Bone marrow (tissue), 2 donors: ENCODE measurements at places on chromosomes 1 and 21.

GRCh38 chr1:6180707-6181311 is 688 bp upstream of the CHD5 start:
- no peak for DNase-seq

DNA sequence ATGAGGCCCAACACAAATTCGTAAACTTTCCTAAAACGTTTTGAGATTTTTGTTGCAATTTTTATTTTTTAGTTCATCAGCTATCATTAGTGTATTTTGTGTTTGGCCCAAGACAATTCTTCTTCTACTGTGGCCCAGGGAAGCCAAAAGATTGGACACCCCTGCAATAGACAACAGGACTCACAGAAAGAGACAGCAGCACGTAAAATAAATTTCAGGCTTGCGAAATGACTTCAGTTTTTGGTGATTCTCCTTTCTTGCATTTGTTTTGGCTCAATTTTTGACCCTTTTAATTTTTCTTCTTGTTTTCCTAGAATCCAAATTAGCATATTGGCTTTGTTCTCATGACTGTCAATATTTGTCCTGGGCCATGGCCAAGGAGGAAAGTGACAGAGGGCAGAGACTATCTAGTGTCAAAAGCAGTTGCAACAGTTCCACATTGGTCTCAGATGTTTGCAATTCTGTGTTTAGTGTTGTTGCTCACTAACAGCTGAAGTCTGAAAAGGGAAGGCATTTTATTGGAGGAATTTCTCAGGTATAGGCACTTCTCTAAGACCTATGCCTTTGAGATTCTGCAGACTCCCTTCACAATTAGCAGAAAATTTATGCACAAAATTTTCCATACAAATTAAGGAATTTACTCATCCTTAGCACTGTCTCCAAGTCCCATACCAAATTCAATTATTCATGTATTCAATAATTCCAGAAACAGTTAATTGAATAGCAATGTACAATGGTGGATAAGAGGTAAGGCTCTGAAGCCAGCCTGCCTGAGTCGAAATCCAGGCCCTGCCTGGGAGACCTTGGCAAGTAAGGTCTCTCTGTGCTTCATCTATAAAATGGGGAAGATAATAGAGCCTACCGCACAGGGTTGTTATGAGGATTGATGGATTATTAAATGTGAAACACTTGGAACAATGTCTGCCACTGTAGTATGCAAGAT is 160.9 kb upstream of the IVNS1ABP start:
- DNase-seq = no peak

GRCh38 chr1:226723657-226724532 is 15.2 kb downstream of the ITPKB start:
- no peak for DNase-seq

GRCh38 chr1:21655748-21656147 is 13.4 kb downstream of the RAP1GAP start:
- DNase-seq = no peak

- DNase-seq = no peak
Measured at GRCh38 chr21:18529254-18529653, 125.7 kb upstream of the TMPRSS15 start.

DNA sequence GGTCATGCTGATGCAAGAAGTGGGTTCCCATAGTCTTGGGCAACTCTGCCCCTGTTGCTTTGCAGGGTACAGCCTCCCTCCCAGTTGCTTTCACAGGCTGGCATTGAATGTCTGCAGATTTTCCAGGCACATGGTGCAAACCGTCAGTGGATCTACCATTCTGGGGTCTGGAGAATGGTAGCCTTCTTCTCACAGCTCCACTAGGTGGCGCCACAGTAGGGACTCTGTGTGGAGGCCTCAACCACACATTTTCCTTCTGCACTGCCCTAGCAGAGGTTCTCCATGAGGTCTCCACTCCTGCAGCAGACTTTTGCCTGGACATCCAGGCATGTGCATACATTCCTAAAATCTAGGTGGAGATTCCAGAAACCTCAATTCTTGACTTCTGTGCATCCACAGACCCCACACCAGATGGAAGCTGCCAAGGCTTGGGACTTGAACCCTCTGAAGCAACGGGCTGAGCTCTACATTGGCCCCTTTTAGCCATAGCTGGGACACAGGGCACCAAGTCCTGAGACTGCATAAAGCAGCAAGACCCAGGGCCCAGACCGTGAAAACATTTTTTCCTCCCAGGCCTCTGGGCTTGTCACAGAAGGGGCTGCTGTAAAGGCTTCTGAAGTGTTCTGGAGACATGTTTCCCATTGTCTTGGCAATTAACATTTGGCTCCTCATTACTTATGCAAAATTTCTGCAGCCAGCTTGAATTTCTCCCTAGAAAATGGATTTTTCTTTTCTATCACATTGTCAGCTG is 466.2 kb upstream of the PBX1 start:
- no peak for DNase-seq

GRCh38 chr1:115283681-115284146 is 54.3 kb downstream of the NGF start:
- DNase-seq = no peak

- no peak for DNase-seq
Measured at GRCh38 chr1:156844102-156844501, 14.8 kb downstream of the INSRR start.

GRCh38 chr1:77424236-77424635 is 142.4 kb downstream of the AK5 start:
- no peak for DNase-seq

DNA sequence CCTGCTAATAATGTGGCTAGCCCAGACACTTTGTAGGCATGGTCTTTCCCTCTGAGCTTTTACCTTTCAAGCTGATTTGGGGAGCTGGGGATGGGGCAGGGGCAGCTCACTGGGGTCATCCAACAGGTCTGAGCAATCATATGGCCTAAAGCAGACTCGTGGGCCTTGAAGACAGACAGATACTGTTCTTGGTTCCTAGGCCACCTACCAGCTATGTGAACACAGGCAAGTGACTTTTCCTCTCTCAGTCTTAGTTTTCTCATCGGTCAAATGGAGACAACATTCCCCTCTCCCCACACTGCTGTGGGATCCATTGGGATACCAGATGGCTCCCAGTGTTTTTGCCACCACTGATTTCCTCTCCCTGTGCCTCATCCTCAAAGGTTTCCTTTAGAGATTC is 181.8 kb downstream of the RRAGC start:
- DNase-seq = no peak

GRCh38 chr1:241181471-241181870 is 175.5 kb downstream of the RGS7 start:
- DNase-seq = no peak

DNA sequence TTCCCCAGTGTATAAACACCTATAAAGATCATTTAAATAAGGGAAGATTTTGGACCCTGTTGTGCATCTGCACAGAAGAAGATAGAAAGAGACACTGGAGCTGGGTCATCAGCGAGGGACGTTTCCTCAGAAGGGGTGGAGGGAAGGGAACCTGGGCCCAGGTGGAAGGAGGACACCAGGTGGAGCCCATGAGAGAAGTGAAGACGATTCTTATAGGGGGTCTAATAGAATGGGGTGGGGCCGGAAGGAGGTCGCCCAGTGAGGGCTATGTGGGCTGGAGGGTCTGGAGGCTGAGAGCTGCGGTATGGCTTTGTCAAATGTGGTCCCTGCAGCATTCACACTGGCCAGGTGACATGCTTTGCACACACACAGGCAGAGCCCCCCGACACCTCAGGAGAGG is 13.7 kb downstream of the KIRREL1 start:
- DNase-seq = no peak

DNA sequence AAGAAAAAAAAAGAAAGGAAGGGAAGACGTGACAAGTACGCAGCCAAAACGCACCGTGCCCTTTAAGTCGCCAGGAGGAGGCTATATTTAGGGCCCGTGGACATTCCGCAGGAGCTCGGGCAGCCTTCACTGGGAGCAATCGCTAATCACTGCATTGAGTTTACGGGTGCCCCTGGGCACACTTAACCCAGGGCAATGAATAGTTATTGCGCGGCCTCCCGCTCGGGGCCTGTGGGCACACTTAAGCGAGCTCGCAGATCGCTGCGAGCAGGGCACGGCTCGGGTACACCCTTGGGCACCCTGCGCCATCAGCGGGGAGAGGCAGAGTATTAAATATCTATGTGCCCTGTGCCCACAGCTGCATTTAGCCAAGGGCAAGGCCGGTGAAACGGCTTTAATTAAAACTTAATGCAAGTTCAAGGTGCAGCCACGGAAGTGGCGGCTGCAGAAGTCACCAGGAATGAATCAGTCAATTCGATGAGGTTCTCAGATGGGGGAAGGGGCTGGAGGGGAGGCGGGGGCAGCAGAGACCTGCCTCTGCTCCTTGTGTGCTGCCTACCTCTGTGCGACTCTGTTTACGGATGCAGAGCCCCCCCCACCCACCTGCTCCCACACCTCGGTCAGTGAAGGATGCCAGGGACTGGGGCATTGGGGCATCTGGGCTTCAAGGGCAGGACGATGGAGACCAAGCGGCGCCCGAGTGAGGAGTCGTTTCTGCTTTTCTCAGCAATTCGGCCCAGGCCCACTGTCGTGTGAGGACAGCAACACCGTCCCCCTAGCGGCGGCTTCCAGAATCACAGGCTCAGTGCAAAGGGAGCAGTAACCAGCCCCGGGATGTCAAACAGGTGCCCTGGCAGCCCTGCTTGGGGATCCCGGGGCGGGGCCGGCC is 51.8 kb upstream of the TARDBP start:
- peak; percentile 71 for DNase-seq

DNA sequence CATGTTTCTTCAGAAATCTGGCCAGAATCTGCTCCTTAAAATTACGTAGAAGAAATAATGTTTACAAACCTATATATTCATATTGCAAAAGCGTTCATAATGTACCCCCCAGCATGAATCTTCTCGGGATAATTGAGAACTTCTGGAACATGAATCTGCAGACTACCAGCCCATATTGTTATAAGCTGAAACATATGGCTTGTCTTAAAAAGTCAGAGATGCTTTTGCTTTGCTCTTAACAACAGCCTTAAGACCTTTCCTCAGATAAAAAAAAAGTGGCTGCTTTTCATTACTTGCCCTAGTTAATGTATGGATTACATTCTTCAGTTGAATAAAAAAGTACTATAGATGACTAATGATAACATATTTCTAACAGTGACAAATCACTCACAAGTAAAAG is 15.0 kb upstream of the ZZZ3 start:
- no peak for DNase-seq
